ENCODE measurements at places on chromosomes 16 and 17. TPM values are rescaled to one million over a fixed set of nuclear protein-coding genes. Genes with fewer than 3 reads are reported as not detected.

NPIPB13 gene
- 0.46 TPM for total RNA-seq

SP6 gene
- total RNA-seq, result 0.92 TPM

RNF167 gene
- 15.2 TPM for total RNA-seq

KRT40 gene
- total RNA-seq, result not detected

DNA sequence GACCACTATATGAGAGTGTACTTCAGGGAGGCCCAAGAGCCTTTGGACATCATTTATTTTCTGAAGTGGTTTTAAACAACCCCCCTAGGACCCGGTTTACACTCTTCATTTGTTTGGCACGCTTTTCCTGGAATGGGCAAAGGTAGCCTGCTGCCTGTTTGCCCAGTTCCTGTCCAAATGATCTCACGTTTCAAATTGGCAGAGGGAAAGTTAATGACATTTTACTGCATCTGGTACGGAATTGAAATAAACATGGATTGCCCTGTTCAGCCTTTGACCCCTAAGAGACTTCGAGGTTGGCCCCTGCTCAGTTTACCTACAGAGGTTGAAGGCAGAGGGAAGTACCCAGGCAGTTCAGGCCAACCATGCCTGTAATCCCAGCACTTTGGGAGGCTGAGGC, 5.8 kb upstream of the RPRML start:
- DNase-seq, result peak; percentile 24

DNA sequence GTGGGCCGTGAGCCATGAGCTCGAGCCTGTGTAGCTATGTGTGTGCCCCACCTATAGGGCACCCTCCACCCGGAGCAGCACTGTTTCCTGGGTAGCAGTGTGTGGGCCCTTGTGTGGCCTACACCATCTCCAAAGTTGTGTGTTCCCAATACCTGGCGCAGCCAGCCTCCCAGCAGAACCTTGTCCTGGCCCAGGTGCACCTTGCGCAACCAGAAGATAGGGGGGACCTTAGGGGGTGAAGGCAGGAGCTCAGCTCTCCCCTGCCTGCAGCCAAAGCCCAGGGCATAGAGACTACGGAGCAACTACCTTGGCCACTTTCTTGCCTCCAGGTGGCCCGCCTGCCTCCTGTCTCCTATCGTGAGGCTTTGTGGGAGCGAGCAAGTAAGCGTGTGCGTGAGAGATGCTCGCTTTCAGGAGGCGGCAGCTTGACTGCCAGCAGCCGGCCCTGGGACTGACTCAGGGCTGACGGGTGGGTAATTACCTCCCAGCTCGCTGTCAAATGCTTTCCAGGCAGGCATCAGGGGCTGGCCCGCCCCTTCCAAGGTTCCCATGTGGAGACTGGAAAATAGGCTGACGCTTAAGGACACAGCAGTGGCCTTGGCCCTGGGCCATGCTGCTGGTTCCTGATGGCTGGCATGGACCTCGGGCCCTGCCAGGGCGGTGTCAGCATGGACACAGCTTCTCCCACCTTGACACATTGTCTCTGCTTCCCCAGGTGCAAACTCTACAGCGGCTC, 19.0 kb downstream of the TRAF7 start:
- no peak for DNase-seq

DNA sequence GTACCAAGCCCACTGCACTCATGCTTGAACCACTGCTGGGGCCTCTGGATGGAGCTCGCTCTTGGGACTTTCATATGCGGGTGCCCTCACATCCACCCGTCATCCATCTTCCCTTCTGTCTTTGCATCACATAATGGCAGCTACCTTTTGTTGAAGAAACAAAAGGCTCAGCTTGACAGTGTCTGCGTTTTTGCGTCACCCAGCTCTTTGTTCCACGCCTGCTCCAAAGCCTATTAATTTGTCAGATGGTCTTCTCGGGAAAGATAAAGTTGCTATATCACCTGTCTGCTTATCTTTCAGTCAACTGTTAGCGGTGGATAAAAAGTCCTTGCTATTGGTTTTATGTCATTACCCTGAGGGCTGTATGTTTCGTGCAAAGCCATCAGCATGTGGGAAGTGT, 18.1 kb upstream of the BCO1 start:
- no peak for DNase-seq

DNA sequence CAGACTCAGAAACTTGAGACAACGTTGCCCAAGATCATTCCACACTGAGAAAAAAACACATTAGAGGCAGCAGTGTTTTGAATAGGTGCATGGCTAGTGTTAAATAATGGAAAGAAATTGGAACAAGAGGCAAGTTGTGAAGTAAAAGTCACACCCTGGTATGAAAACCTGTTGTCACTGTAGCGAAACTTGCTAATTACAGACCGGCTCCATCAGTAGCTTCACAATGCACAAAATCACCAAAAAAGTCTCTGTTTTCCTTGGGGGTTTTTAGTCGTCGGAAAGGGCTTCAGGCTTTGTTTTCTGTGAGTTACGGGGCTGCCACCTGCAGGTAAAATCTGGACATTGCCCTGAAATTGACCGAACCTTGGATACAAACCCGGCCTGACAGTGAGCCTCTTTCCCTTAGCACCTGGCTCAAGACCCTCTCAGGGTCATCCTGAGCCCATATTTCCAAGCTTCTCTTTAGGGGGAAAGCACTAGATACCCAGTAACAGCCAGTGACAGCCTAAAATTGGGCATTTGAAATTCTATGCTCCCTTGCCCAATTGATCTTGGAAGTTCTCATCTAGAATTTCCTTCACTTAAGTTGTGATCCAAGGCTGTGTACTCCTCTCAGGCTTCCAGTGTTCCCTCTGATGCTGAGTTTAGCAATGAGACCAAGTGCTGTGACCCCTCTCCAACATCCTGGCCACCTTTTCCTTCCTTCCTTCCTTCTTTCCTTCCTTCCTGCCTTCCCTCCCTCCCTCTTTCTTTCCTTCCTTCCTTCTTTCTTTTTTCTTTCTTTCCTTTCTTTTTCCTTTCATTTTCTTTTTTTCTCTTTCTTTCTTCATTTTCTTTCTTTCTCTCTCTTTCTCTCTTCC, 7.2 kb upstream of the GRB2 start:
- no peak for DNase-seq

GRCh38 chr17:65050438-65050837, 6.1 kb downstream of the GNA13 start:
- DNase-seq, result no peak

DNA sequence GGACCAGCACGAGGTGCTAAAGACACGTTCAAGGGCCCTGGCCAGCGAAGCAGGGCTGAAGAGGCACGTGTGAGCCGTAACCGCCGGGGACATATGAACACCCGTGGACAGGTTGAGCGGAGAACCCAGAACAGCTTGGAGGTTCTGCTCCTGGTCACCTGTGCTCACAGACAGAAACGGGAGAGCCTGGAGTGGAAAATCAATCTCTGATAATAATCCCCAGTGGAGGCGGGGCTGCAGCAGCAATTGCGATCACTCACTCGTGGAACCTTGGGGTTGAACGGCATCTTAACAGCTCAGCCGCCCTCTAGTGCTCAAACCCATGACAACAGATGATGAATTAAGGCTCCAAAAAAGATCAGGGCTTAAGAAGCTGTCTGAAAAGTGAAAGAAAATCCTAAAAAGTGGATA, 25.6 kb downstream of the WIPI1 start:
- no peak for DNase-seq

DNA sequence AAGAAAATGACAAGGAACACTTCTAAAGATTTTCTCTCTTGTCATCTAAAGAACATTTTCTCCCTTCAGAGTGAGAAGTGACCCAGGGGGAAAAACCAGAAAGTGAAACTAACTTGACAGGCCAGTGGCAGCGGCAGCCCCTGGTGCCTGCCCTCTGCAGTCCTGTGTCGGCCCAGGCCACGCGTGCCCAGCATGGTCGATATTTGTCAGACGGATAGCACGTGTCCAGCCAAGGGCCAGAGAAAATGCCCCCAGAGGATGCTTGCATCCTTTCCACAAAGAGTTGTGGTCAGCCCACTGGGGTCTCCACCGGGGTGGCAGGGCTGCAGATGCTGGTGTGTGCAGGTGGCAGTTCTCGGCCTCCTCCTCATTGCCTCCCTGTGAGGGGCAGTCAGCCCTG, 176.6 kb downstream of the RAB11FIP4 start:
- no peak for DNase-seq

DNA sequence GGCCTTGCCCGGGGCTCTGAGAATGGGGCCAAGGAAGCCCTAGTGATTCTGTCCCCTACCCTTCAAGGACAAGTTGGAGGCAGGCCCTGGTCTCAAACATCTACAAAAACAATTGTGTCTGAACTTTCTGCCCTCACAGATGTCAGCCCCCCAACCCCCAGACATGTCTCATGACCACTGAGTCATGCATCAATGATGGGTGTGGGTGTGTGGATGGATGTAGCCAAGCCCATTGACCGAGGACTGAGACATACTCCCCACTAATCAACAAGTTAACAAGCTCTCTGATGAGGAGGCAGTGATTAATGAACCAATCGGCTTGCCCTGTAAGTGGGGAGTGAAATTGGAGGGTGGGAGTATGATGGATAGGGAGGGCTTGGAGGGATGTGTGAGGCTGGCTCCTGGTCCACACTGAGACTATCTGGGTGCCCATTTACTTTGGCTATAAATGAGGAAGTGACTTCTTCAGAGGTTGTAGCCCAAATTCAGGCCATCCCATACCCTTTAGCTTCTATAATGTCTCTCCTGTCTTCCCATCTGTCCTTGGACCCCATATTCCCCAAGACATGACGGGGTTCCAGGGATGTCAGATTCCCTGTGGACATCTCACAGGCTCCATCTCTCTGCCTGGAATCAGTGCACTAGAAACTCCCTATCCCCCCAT, 97.1 kb upstream of the TMEM97 start:
- DNase-seq, result no peak

DNA sequence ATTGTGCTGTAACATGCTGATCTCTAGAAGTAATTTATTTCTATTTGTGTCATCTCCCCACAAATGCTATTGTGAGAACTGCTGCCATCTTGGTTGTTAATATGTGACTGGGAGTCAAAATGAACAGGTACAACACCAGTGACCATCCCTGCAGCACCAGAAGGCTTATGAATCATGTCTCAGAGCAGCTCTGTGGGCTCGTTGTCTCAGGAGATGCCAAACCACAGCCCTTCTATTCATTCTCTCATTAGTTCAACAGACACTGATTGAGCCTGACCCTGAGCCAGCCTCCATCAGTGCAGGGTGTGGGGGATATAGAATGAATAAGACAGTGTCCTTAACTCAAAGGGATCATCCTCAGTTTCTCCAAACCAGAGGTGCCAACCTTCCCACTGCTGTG, 92.5 kb downstream of the UTP18 start:
- DNase-seq, result no peak

All from pulmonary artery endothelial cell (primary cell).